ENCODE measurements at places on chromosomes 5 and 9.

- no peak for DNase-seq
Measured at GRCh38 chr5:150585781-150586341, 54.6 kb upstream of the SYNPO start.

DNA sequence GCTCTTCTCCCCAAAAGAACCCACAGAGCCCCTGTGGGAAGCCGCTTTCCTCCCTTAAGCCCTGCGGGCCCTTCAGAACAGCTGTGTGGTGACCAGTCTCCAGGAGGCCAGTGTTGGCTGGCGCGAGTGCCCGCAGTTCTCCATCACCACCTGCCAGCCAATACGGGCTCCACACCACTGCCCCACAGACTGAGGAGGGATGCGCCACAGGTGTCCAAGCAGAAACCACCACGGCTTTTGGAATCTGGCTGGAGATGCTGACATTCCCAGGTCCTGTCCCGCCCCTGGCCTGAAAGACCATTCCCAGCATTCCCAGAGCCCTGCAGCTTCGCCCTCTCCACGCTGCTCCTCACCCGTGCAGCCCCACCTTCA lies 12.8 kb downstream of the CCNI2 start:
- DNase-seq: no peak

DNA sequence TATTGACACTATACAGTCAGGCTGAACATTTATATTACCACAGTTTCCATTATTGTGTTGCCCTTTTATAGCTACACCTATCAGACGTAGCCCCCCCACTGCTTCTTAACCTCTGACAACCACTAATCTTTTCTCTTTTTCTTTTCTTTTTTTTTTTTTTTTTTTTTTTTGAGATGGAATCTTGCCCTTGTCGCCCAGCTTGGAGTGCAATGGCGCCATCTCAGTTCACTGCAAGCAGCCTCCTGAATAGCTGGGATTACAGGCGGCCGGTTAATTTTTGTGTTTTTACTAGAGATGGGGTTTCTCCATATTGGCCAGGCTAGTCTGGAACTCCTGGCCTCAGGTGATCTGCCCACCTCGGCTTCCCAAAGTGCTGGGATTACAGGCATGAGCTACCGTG lies 75.4 kb downstream of the UHRF2 start:
- DNase-seq: no peak

DNA sequence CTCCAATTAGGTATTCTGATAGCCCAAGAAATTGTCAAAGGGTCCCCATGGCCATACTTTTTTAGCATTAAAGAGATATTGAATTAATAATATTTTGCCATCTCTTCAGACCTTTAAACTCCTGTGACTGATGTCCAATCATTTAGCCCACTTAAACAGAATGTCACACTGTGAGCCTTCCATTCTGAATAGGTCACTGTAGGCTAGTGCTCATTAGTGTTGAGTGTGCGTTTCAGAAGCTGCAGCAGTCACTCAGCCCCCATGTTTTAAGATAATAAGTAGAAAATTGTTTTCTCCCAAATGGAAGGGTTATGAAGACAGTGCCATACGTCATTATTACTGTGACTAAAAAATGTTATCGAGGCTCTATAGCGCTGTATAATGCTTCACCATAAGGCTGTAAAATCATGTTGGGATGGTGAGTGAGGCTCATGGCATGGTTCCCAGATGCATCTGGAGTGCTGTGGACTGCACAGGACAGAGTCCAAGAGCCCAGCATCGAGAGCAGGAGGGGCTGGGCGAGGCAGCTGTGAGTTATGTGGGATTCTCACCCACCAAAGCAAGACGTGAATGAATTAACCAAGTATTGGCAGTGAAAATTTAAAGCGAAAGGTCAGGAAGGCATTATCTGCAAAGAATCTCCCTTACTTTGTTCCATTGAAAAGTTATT lies 2112.9 kb upstream of the WWC1 start:
- no peak for DNase-seq

DNA sequence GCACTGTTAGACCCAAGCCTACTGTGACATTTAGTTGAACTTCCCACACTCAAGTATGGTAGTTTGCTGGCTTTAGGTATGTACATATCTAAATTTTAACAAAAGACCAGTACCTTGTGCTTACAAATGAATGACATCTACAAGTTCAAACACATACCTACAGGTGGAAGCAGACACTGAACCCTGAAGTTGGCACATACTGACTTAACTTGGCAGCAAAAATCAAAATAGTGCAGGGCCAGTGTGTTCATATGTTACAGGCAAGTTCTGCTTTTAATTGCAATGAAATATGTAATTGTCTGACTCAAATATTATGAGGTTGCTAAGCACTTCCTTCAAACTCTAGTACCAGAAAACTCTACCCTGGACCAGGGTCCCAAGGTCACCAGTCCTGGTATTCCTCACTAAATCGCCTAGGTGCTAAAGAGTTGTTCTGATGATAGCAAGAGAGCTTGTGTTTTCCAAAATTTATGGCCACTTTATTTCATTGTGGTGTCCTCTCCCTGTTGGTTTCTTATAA lies 77.4 kb downstream of the MEGF10 start:
- DNase-seq: no peak
